C1 segment of cervical spinal cord (tissue), 14 donors: ENCODE measurements at places on chromosomes 1 and 21.

DNA sequence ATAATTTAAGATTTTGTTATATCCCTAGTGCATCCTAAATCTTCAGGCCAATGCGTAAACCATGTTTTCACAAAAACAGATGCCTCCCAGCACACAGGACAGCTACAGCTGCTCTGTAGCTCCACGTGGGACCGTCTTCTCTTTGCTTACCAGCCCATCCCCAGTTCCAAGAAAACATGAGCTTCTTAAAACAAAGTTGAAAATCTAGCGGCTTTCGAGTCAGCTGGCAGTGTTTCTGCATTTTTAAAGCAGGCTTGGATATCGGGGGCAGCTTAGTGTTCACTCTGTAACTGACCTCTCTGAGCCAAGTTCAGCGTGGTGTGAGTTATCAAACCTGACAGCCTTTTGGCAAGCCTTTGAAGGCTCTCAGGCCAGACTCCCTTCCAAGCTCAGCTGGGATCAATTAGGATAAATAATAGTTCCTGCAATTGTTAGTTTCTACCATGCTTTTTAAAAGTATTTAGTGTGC lies 881.5 kb downstream of the LTN1 start:
- no peak for DNase-seq

DNA sequence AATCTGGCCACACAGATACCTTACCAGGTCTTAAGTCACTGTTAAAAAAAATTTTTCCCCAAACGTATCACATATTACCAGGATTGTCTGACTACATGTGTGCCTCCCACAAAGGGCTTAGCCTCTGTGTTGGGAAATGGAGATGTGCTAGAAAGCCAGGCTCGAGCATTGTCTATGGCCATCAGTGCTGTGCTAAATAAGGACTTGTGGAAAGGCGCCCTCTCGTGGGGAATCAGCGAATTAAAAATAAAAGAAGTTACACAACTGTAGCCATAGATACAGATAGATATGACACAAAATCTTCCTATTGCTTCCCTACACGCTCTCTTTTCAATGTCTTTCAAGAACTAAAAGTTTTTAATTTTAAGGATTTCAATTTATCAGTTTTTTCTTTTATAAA lies 47.5 kb upstream of the CRNN start:
- DNase-seq = no peak

DNA sequence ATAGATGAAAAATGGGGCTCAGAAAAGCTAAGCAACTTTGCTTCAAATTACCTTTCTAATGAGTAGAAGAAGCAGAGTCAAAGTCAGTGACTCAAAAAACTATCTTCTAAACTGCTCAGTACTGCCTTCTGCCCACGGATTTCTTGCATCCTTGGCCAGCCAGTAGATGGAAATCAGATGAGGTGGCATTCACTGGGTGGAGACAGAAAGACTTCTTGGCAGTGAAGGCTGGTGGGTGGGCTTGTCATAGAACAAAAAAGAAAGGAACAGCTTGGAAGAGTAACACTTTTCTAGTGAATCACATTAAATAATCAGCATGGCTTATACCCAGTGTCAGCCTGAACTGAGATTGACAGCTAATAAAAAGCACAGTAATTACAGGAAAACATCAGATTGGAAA lies 170.7 kb downstream of the ST6GALNAC5 start:
- DNase-seq = no peak

DNA sequence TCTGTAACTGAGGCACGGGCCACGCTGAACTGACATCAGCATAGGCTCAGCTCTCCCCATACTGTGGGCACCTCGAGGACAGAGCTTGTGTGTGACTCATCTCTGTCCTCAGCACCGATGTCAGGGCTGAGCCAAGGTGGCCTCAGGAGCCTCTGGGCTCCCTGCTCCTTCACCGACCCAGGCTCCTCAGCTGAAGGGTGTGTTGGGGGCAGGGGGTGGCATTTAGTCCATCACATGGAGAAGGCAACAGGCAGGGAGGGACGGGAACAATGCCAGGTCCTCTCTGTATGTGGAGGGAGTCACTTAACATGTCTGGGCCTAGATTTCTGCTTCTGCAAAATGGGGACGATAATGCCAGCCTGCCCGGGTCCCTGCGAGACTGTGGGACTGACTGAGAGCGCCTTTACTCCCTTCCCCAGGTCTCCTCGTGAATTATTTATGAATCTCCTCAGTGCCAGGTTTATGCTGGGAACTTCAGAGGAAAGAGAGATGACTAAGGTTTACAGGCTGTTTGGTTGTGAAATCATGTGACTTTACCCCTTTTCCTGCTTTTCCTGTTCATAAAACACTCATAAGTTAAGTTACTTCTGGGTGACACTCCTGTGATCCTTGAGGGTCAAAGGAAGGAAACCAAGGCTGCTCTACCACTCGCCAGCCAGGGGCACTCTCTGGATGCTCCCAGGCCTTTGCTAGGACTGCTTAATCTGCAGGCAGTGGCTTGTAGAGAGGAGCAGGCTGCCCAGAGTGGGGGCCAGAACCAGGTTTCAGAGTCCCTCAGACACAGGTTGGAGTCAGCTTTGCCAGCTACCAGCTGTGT lies 16.2 kb downstream of the TTC39A start:
- DNase-seq = no peak

DNA sequence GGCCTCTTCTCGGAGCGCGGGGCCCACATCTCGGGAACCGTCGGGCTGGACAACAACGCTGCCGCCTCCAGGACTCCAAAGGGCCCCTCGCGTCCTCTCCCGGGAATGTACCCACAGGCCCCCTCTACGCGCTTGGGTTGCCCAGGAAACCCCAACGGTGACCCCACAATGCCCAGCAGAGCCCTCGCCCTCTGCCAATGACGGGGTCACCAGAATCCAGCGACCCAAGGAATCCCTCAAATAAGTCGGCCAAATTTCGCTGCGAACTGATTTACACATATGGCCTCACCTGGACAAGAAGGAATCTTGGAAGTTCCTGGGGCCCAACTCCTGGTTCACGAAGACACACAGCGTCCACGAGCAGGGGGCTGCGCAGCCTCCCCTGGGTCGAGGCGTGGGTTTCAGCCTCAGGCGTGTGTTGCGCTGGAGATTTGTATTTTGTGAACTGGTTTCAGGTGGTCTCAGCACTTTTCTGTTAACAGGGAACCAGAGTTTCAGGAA lies 78.1 kb downstream of the DESI2 start:
- no peak for DNase-seq

GRCh38 chr1:185156288-185156853 lies 382 bp downstream of the TRMT1L start:
- DNase-seq = peak; percentile 64

GRCh38 chr1:1918901-1919303 lies at the start of gene TMEM52:
TMEM52 (minus strand) TSS chr1:1919279; CDS start chr1:1919265, 14 bp downstream.
- DNase-seq = no peak

DNA sequence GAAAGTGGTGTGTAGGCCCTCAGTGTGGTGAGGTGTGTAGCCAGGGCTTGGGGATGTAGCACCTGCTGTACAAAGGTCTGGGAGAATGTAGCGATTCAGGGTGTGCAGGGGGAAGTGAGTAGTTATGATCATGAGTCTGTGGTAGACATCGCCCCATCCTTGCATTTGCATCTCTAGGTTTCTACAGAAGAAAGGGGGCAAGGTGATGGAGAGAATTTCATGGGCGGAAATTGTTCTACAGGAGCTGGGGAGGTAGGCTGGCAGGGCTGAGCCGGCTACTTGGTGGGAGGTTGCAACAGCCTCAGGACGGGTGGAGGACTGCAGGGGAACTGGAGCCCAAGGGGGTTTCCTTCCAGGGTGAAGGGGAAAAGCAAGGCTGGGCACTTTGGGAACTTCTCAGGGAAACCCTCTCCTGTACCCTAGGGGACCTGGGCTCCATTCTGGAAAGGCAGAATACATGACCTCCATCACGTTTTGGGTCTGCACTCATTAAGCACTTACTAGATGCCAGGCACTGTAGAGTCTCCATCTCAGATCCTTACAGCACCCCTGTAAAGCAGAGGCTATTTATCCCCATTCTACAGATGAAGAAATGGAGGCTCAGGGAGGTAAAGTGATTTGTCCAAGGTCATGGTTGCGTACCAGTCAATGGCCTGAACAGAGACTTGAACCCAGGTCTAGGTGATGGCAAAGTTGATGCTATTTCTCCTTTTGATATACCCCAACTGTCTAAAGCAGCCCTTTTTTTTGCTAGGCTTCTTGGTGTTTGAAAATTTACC lies 14.5 kb upstream of the TNFRSF1B start:
- no peak for DNase-seq

- no peak for DNase-seq
Observed at GRCh38 chr1:1429671-1430073, 5.8 kb upstream of the VWA1 start.

GRCh38 chr1:9086796-9087195 lies 17.4 kb upstream of the SLC2A5 start:
- no peak for DNase-seq

GRCh38 chr21:41766883-41767605 lies at the start of gene RIPK4:
RIPK4 (minus strand) TSS chr21:41767052; CDS start chr21:41767041, 11 bp downstream.
- no peak for DNase-seq

- DNase-seq = no peak
Observed at GRCh38 chr1:177935638-177936415, 34.0 kb downstream of the SEC16B start.
